ENCODE measurements at places on chromosomes 12 and 14. TPM values are rescaled to one million over a fixed set of nuclear protein-coding genes. Genes with fewer than 3 reads are reported as not detected.

Gene RPAP3
- total RNA-seq: 31.7 TPM

Gene IGFBP6
- 25.1 TPM for total RNA-seq

Gene DBX2
- 0.10 TPM for total RNA-seq

Gene IFI27L2
- total RNA-seq: 14.8 TPM

- no peak for DNase-seq
- no peak overlapping the region for H3K27ac ChIP-seq
- peaks cover 29% of the 10 kb centered on the region for H3K4me1 ChIP-seq
- no peak overlapping the region for H3K4me3 ChIP-seq
- H3K27me3 ChIP-seq: no peaks in the 10 kb centered on the region
These were observed 641.1 kb upstream of the TBX3 start for GRCh38 chr12:115324949-115325593.

DNA sequence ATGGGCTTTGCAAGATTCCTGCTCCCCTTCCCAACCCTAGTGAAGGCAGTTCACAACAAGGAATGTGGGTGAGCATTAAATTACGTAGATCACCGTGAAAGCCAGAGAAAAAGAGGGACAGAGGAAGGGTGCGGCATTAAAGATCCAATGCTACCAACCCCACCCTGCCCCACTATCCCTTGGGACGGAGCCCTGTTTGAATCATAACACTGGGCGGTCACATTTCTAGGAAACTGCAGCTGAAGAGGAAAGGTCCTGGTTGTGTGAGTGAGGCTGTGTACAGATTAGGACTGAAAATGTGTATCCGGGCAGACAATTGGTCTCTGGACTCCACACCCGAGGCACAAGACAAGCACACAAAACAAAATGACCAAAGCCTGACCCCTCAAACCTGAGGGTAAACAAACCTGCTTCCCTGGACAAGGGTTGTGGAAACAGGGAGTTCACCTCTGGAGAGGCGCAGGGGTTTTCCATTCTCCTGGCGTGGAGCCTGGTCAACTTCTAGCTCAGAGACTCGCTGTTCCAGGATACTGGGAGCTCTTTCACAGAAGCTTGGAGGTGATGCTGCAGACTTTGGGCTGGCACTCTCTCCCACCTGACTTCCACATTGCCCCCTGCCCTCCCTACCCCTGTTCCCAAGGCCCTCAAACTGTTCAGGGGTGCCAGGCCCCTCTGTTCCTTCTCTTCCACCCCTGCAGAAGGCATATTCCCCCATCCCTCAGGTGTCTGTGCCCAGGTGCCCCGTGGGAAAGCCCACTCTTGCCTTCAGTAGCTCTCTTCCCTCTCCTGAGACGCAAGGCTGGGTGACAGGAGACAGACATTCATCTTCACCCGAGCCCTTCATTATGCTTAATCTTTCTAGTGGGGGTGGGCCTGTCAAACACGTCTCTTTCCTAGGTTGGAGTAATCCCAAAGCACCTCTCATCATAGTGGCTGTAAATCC is 16.5 kb downstream of the NINJ2 start:
- peak overlapping the region; percentile 11 for H3K4me3 ChIP-seq
- peaks cover 4% of the 10 kb centered on the region for H3K36me3 ChIP-seq
- no peak for DNase-seq
- no peak overlapping the region for H3K27ac ChIP-seq
- no peaks in the 10 kb centered on the region for H3K27me3 ChIP-seq

GRCh38 chr12:1848146-1848545 is 27.8 kb downstream of the LRTM2 start:
- peaks cover 4% of the 10 kb centered on the region for H3K4me1 ChIP-seq
- H3K4me3 ChIP-seq: no peak overlapping the region
- H3K36me3 ChIP-seq: no peaks in the 10 kb centered on the region
- no peak overlapping the region for H3K27ac ChIP-seq
- peaks cover 41% of the 10 kb centered on the region for H3K27me3 ChIP-seq

- no peaks in the 10 kb centered on the region for H3K36me3 ChIP-seq
- H3K27ac ChIP-seq: no peak overlapping the region
- H3K4me3 ChIP-seq: no peak overlapping the region
- peaks cover 21% of the 10 kb centered on the region for H3K27me3 ChIP-seq
These were observed 7.5 kb upstream of the MSI1 start for GRCh38 chr12:120376416-120376815.

- DNase-seq: no peak
- peaks cover 5% of the 10 kb centered on the region for H3K36me3 ChIP-seq
- peaks cover 15% of the 10 kb centered on the region for H3K4me1 ChIP-seq
- no peak overlapping the region for H3K4me3 ChIP-seq
- peaks cover 13% of the 10 kb centered on the region for H3K27me3 ChIP-seq
These were observed 465.6 kb downstream of the MED13L start for GRCh38 chr12:115811929-115812328.

- no peak overlapping the region for H3K27ac ChIP-seq
- H3K36me3 ChIP-seq: no peaks in the 10 kb centered on the region
These were observed 131.3 kb upstream of the CPSF6 start for GRCh38 chr12:69108037-69108436.

DNA sequence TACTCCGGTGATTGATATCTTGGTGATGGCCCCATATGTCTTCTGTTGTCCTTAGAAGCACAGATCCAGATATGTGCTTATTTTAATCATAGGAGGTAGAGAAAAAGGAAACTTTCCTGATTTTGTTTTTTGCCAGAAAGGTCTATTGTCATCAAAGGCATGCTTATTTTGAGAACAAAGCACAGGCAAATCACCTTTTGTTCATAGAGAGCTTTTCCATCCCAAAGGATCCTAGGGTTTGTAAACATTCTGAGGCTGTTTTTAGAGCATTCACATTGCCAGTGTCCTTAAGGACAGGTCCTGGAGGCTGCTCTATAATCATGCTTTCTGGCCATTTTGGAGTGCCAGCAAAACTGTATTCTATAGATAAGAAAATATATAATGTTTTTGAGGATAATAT is 148.5 kb upstream of the SEL1L start:
- no peaks in the 10 kb centered on the region for H3K36me3 ChIP-seq
- H3K4me3 ChIP-seq: no peak overlapping the region
- peaks cover 32% of the 10 kb centered on the region for H3K27me3 ChIP-seq

DNA sequence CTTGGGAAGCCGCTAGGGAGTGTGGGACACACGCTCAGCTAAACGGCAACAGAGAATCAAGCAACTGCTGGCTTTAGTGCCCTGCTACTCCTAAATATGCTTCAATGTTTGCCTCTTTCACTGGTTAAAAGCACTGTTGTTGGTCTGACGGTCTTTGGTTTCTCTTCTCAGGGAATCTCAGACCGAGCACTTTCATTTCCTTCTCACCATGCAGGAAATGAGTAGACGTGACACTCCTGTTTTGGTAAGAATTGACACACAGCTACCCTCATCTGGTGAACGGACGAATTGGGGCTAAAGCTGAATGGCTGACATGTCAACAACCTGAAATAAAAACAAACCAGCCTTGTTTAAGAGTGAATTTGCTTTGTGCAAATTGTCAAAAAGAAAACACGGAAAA is 57.5 kb upstream of the PIWIL1 start:
- H3K4me1 ChIP-seq: peaks cover 3% of the 10 kb centered on the region
- no peak overlapping the region for H3K4me3 ChIP-seq
- no peak for DNase-seq
- peaks cover 26% of the 10 kb centered on the region for H3K27me3 ChIP-seq

DNA sequence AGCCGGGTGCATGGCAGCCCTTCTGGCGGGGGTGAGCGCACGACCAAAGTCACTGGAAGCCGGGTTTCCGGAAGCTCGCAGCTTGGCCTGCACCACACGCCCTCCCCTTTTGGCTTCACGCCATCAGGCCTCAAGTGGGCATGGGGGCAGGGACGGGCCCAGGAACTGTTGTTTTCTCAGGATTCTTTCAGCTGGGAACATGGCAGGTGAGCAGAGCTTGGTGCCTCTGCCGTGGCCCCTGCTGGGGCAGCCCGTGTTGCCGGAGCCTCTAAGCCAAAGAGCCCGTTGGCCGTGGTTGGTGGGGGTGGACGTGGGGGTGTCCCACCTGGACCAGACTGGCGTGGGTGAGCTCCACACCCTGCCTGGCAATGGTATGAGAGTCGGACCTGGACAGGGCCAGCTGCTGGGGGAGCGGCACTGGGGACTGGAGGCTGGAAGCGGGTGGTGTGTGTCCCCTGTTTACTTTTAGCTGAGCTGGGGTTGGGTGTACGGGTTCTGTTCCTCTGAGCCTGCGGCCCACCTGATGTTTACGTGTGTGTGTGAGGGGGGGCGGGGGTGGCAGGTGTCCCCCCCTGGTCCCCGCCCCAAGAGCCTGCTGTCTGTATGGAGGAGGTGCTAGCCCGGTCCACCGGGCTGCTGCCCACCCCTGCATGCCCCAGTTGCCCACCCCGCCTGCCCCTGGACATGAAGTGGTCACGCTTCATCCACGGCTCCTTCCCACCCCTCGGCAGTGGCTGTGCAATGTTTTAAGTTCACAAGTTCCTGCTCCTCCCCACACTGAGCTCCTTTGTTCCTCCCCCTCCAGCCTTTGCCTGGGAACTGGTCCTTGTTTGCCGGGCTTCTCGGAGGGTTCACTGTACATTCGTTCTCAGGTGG is 28.7 kb upstream of the PLD4 start:
- H3K36me3 ChIP-seq: no peaks in the 10 kb centered on the region
- peaks cover 9% of the 10 kb centered on the region for H3K27me3 ChIP-seq
- peak overlapping the region; percentile 75 for H3K27ac ChIP-seq
- H3K4me3 ChIP-seq: no peak overlapping the region
- peaks cover 6% of the 10 kb centered on the region for H3K4me1 ChIP-seq
- no peak for DNase-seq

GRCh38 chr12:106634206-106634605 is 51.4 kb downstream of the RFX4 start:
- DNase-seq: no peak
- H3K4me3 ChIP-seq: no peak overlapping the region
- H3K4me1 ChIP-seq: no peaks in the 10 kb centered on the region
- no peaks in the 10 kb centered on the region for H3K36me3 ChIP-seq
- no peak overlapping the region for H3K27ac ChIP-seq

- H3K27ac ChIP-seq: no peak overlapping the region
- no peak for DNase-seq
- peaks cover 32% of the 10 kb centered on the region for H3K4me1 ChIP-seq
- no peak overlapping the region for H3K4me3 ChIP-seq
- H3K36me3 ChIP-seq: peaks cover 1% of the 10 kb centered on the region
- peaks cover 20% of the 10 kb centered on the region for H3K27me3 ChIP-seq
These were observed 239.8 kb downstream of the CACNA1C start for GRCh38 chr12:2292560-2292959.

GRCh38 chr12:112183141-112184021 is 58.0 kb downstream of the TRAFD1 start:
- H3K4me3 ChIP-seq: no peak overlapping the region
- DNase-seq: no peak
- no peak overlapping the region for H3K27ac ChIP-seq
- no peaks in the 10 kb centered on the region for H3K27me3 ChIP-seq
- peaks cover 3% of the 10 kb centered on the region for H3K4me1 ChIP-seq

Measured in type B pancreatic cell (in vitro differentiated cells).